ENCODE measurements at places on chromosomes 5 and 9.

DNA sequence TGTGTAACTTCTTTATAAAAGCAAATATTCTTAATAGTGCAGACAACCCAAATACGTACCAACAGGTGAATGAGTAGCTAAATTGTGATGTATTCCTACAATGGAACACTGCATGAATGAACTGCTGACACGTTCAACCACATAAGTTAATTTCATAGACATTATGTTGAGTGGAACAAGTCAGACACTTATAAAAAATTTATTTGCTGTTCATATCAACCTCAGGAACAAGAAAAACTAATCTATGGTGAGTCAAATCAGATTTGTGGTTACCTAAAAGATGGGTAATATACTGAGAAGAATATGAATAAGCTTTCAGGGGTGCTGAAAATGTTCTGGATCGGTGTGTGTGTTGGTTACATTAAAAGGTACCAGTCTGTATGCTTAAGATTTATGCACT, 35.7 kb downstream of the INVS start:
- DNase-seq, result no peak

DNA sequence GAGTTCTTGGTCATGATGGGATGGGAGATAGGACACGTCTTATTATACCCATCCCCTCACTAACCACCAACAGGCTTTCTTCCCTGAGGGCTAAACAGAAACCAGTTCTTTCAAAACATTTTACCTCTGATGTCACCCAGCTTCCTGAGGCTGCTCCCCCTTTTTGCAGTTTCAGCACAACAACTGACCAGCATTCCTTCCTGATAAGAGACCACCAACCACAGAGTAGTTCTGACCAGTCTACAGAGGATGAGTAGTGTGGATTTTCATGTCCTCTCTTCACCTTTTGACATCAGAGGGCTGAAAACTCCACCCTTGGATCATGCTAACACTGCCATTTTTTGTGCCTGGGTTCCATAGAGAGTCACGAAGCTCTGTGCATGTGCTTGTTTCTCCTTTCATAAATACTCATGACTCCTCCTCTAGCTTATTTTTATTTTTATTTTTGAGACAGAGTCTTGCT, 82.6 kb downstream of the OSTF1 start:
- DNase-seq, result no peak

GRCh38 chr9:111975709-111976108, 79.1 kb downstream of the UGCG start:
- no peak for DNase-seq

GRCh38 chr5:83492331-83492730, 20.8 kb downstream of the VCAN start:
- DNase-seq, result no peak

DNA sequence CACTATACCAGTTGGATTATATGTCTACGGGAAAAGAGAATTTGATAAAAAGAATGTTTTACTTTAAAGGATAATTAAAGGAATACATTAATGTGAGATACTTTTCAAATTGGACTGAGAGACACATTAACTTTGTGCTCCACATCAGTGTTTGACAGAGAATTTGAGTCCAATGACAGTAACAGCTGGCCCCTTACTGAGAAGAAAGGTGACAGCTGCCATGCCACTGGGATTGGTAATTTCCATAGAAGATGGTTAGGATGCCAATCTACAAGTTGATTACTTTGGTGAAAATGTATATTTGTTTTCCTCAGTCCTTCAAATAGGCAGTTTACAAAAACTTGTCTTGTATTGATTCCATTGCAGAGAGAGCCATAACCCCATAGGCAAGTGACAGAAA, 578.4 kb downstream of the SLCO4C1 start:
- DNase-seq, result no peak

- DNase-seq, result no peak
Observed at GRCh38 chr5:105817416-105817815, 1853.3 kb downstream of the EFNA5 start.

All from HuH-7 (cell line).